ENCODE measurements at places on chromosomes 3 and 15.

GRCh38 chr15:66565741-66566144 lies at the start of gene LCTL:
Gene LCTL, minus strand, starts transcription at chr15:66565998. Its CDS starts 633 bp downstream, at chr15:66565365.
- DNase-seq: no peak

- no peak for DNase-seq
Observed at GRCh38 chr15:84817466-84818081, 418 bp downstream of the ALPK3 start.

DNA sequence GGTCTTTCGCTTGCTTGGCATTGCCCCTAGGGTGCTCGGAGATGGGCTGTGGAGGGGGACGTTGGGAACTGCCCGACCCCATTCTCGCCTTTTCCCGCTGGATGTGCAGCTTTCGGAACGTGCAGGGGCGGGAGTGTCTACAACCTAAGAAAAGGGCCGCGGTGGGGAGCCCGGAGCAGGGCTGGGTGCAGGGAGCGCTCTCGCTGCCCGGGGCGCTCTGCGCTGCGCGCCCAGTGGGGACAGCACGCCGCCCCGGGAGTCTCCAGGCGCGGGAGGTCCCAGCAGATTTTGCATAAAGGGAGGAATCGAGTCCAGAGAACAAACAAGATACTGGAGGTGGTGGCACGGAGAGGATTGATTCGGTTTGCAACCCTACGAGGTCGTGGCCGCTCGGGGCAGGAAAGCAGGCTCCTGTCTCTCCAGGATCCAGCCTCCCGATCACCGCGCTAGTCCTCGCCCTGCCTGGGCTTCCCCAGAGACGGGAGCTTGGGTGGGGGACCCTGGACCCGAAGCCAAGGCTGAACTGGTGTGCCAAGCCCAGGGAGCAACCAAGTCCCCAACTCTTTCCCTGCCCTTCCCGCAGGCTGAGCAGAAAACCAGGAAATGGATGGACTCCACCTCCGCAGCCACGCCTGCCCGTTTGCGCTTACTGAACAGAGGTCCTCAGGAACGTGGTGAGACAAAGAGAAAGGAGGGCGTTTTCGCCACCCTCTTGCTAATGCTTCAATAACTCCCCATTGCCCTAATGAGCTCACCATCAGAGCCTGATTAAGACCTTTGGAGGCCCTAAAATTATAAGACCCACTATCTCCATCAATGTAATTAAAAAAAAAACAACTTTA lies 59.7 kb downstream of the NOX5 start:
- no peak for DNase-seq

DNA sequence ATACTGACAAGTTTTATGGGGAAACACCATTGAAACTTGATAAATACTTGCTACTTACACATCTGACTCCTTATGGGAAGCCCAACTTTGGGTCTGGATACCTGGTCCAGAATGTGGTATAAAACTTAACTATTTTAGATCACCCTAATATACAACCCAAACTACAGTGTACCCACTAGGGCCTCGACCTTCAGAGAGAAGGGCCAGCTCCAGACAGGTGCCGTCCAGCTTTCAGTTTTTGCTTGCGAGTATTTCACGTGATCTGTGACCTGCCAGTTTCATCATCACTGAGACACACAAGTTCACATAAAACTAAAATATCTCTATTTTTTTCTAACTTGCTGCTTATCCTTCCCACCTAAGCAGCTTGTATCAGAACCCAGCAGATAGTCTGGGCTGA lies 59.3 kb upstream of the RPL35A start:
- DNase-seq: no peak

- DNase-seq: no peak
Observed at GRCh38 chr3:128504963-128505730, 12.1 kb upstream of the GATA2 start.

GRCh38 chr3:74347563-74348268 lies 266.7 kb downstream of the CNTN3 start:
- no peak for DNase-seq

- no peak for DNase-seq
Observed at GRCh38 chr3:15498431-15499214, 22.9 kb downstream of the COLQ start.

DNA sequence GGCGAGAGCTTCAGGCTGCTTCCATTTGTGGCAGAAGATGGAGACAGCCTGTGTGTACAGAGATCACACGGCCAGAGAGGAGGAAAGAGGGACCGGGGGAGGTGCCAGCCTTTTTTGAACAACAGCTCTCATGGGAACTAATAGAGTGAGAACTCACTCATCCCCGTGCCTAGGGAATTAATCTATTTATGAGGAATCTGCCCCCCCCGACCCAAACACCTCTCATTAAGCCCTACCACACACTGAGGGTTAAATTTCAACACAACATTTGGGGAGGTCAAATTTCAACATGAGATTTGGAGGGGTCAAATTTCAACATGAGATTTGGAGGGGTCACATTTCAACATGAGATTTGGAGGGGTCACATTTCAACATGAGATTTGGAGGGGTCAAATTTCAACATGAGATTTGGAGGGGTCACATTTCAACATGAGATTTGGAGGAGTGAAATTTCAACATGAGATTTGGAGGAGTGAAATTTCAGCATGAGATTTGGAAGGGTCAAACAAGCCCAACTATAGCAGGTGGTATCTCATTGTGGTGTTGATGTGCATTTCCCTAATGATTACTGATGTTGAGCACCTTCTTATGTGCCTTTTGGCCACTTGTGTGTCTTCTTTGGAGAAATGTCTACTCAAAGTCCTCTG lies 20.6 kb upstream of the RFTN1 start:
- DNase-seq: no peak

GRCh38 chr3:105905328-105905727 lies 36.5 kb upstream of the CBLB start:
- DNase-seq: no peak

DNA sequence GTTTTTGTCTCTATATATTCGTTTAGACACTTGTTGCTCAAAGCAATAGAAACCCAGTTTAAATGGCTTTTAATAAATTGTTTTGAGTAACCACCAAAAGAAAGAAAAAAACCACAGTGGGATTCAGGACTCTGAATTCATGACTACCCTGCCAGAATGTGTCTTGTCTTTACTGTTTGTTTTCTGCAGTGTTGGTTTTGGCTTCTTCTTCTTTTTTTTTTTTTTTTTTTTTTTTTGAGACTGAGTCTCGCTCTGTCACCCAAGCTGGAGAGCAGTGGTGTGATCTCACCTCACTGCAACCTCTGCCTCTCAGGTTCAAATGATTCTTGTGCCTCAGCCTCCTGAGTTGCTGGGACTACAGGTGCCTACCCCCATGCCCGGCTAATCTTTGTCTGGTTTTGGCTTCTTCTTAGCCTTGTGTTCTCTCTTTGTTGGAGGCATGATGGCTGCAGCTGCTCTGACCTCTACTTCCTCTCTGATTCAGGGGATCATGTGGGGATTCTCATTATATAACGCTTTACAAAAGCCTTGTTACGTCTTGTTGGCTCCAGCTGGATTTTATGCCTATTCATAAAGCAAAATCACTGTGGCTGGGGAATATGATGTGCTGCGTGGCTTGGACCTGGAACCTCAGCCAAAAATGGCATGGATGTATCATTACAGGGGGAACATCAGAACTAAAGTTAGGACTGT lies 54.0 kb downstream of the PLS1 start:
- no peak for DNase-seq

GRCh38 chr3:128294999-128295468 lies 141.8 kb downstream of the EEFSEC start:
- DNase-seq: no peak

- DNase-seq: no peak
Observed at GRCh38 chr3:17356585-17356984, 385.8 kb downstream of the TBC1D5 start.

DNA sequence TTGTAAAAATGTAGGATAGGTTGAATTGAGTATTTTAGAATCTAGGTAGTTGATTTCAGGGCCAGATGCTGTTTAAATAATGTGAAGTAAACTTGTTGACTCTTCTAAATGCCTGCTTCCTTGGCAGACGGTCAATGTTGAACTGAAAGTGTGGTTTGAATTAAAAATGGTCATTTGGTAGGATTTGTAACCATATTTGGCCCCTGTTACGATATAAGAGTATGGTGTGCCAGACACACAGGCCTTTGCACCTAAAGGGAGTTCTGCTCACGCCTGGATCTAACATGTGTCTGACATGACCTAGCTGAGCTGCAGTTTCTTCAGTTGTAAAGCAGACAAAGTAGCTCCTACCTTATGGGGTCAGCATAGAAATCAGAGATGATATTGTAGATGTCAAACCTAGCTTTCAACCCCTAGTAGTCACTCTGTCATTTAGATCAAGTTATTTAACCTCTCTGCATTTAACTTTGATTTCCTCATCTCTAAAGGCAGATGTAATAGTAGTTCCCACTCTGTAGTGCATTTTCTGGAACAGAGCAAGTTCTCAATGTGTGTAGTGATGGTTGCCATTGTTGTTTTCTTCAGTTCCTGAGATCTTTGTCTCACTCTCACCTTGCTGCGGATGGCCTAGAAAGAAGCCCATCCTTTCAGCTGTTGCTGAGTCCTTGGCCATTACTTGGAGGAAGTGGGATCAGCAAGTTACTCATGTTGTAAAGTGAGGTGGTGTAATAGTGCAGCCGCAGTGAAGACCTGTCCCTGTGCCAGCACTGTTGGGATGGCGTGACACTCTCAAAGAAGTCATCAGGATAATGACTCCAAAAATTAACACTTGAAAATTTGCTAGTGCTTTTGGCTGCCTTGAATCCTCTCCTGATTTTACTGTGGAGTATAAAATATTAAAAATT lies 90.2 kb downstream of the GHSR start:
- no peak for DNase-seq

DNA sequence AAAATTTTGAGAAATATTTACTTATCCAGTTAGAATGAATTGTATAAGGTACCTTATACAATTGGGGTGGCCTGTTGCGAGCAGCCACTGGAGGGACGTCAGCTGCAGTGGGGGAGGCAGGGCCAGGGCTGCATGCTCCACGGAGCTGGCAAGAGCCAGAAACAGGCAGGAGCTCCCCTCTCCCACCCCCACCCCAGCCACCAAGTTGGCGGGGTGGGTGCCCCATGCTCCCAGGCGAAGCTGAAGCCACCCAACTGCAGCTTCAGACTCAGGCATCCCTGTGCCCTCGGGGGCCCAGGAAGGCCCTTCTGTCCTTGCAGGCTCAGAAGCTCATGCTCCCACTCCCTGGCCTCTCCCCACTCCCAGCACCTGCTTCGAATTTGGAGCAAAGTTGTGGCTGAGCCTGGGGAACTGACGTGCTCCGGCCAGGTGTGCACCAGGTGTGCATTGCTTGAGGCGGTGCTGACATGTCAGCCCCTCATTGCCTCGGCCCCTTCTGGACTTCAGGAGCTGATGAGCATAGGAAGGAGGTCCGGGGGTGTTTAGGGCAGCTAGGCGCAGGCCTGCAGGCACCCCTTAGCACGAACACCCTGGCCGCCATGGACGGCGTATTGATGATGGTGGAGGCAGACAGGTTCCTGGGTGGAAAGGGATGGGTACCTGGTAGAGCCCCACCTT lies 743.8 kb upstream of the GBE1 start:
- DNase-seq: no peak

DNA sequence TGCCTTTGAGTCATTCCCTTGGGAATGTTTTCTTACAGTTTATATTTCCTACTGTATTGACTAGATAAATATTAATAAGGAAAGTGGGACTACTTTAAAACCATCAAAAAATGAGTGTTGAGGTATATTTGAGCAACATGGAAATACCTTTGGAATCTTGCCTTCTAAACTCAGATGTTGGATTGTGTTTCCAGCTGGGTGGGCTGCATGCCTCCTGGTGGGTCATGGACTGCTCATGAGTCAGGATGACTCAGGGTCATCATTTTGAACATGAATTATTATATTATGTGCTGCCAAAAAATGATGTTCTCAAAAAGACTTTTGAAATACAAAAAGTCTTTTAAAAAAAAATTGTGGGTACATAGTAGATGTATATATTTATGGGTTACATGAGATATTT lies 41.1 kb upstream of the APH1B start:
- DNase-seq: no peak

- DNase-seq: peak; percentile 13
Observed at GRCh38 chr3:189324538-189325138, 152.9 kb downstream of the TPRG1 start.

GRCh38 chr3:169907476-169907875 lies 3.9 kb upstream of the SAMD7 start:
- DNase-seq: no peak

DNA sequence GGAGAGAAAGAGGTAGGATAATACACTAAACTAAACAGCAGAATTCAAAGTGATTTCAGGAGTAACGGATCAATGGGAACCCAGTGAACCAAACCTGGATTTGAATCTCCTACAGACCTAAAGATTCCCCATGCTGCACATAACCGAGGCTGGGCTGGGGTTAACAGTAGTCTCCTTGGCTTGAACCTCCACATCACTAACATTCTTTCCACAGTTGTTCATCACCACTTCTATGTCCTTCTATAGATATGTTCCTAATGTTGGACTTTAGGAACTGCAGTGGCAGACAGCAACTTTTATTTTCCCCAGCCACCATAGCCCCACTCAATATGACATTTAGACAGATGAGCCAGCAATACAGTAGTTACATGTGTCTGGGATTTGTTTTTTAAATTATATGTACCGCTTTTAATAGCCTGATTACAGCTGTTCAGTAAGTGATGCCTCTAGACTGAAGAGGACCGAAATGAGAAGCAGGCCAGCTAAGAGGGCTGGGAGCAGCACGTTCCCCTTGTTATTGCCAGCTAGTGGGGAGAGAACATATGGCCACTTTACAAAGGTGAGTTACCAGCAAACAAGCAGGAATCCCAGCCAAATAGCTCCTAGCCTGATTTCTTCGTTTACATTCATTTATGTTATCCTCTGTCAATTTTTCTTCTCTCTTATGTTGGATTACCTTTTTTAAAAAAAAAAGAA lies 472.6 kb upstream of the CDIN1 start:
- DNase-seq: no peak

All from esophagus squamous epithelium (tissue), 5 donors.